Activated T-helper 9 cell treated with anti-CD3 and anti-CD28 coated beads, Interleukin-2, amount 50 U/mL, for 16 hours (primary cell): ENCODE measurements at places on chromosomes 4 and X.

DNA sequence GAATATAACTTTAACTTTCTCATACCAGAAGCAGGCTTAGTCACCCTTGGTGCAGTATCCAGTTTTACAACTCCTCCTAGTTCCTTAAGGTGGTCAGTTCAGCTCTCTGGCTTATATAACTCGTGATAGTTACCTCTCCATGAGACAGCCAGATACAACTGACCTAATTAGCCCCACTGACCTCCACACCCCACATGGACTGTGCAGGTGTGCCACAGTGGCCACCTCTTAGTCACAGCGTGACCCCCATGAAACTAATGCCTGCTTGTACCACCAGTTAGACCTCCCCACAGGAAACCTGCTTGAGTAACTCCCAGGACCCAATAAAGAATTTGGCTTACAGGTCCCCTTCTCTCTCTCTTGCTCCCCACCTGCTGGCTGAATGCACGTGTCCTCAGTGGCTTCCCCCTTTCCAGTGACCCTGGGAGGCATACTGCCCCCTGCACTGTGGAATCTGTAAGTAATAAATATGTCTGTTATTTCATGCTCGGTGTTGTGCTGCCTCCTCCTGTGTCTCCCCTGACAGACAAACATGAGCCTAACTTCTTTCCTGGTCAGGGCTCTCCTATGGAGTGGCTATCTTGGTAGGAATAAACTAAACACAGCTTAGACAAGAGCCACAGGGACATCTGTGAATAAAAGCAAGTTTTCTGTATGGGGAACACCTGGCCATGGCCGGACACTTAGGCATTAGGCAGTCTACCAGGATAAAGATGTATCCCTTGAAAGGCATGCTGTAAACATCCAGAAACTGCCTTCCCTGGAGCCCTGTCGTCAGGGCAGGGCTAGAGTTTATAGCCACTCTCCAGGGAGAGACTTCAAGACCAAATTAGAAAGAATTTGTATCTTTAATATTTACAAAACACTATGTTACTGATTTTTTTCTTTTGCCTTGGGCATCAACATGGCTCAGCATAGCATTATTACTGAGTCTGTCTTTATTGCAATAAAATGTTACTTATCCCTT, 209.7 kb upstream of the BOD1L1 start:
- no peak for DNase-seq

DNA sequence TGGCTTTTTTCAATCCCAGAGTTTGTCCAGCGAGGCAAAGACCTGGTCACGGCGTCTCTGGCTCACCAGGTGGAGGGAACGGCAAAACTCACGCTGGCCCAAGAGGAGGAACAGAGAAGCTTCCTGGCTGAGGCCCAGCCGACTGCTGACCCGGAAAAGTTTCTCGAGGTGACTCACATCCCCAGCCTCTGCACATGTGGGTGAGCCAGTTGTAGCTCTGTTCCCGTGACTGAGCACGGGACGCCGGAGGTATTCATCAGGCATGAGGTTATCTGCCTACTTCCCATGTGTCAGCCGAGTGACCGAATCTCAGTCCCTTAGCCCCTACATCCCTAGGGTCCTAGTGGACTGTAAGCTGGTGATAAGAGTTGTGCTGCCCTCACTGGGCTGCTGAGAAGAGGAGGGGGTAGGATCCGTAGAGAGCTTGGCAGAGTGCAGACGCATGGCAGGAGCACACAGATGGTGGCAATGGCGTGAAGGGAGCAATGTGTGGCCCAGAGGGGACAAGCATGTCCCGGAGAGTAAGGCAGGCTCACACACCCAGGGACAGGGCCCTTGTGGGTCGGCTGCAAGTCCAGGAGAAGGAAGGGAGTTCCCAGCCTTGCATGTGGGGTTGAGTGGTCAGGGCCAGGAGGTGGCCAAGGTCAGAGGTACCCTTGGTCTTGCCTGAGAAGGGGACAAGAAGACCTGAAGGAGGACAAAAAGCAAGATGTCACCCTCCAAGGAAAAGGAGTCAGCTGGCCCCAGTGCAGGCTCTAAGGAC, 42.9 kb downstream of the EVC start:
- DNase-seq, result no peak

DNA sequence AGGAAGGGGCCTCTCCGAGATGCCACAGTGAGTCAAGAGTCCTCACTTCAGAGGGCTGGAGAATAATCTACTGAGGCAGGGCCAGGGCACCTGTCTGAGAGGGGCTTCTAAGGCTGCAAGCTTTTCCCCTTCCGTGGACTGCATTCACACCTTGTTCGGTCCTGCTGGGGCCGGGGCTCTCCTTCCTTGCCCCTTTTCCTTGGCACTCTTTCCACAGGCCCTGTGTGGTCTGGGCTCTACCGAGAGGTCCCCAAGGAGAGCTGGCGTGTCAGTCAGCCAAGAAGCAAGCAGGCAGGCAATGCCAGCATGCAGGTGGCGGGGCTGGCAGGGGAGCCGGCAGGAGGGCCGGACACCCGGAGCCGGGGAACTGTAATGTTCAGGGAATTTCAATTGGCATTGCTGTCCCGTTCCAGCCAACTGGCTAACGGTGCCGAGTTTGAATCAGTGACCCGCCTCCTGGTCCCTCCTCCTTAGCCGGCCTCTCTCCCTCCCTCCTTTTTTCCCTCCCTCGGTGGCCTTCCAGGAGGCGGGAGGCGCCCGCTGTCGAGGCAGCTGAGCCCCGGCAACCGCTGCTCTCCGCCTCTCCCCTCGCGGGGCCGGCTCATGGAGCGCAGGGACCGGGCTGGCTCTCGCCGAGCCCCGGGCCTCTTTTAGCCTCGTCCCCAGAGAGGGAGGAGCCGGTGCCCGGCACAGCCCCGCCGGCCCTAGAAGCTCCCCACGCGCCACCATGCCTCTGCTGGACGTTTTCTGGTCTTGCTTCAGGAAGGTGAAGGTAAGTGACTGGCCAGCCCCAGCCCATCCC, at the start of gene STARD8:
Gene STARD8, plus strand, starts transcription at position 511 of the 802 bp plus-strand sequence. Its CDS starts 217 bp downstream, at position 728.
- no peak for DNase-seq

- no peak for DNase-seq
Observed at GRCh38 chr4:95105112-95105511, 347.4 kb downstream of the BMPR1B start.

GRCh38 chrX:115425359-115425758, 135.6 kb upstream of the PLS3 start:
- no peak for DNase-seq

GRCh38 chrX:34900691-34901090, 41.9 kb upstream of the FAM47B start:
- DNase-seq, result no peak

DNA sequence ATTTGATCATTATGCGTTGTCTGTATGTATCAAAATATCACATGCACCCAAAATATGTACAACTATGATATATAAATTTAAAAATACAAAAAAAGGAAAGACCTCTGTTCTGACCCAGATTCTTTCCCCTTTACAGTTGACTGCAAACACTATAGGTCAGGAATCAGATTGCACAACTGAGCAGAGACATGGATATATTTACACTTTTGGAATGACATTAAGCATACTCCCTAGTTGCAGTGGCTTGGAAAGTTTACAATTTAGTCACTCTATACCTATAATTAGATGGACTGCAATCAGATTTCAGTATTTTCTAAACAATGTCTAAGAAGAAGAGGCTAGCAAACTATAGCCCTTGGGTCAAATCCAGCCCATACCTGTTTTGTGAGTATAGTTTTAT, 98.5 kb upstream of the INPP4B start:
- DNase-seq, result no peak

- DNase-seq, result no peak
Observed at GRCh38 chrX:134020910-134021309, 35.5 kb upstream of the GPC3 start.

- no peak for DNase-seq
Observed at GRCh38 chr4:57080781-57081650, 29.2 kb downstream of the IGFBP7 start.

DNA sequence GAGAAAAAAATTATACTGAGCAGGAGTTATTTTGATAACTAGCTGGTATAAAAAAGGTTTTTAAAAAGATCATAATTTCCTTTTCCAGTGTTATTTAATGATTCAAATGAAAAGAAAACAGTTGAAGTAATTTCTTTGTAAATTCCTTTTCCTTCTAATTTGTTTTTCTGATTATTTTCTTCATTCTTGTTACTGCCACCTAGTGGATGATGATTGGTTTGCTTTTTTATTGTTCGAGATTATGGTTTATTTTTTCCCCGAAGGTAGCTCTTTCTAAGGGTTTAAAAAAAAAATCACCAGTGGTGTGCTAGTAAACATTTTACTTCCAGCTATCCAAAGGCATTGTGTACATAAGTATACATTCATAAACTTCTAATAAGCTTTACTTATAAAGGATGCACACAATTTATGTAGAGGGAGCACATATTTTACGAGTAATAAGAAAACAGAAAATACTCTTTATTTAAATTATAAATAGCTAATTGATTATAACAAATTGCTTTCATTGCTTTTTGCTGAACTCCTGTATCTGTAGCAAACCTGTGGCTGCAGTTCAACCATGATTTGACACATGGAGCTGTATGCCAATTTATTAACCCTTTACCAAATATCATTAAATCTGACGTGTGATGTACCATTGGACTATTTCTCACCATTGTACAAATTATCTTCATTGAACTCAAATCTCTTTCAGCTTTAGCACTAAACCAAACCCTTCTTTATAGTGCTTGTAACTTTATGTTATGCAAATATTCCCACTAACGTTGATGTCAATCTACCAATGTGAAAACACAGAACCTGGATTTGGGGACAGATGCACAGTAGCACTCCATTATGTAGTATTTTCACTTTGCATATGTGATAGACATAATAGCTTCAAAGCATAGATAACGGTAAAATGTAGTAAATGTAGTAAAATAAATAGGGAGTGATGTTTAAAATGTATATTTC, 97.8 kb upstream of the ANK2 start:
- DNase-seq, result no peak

DNA sequence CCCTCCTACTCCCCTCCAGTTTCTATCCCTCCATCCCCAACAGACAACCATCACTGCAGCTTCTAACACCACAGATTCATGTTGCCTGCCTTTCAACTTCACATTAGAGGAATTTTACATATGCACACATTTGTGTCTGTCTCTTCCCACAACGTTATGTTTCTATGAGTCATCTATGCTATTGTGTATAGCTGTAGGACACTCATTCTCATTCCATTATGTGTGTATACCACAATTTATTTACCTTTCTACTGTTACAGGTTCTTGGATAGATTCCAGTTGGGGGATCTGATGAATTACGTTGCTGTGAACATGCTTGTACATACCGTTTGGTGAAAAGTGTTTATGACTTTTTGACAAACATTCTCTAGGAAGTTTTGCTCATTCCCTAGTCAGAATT, 58.8 kb upstream of the TRPC3 start:
- DNase-seq, result no peak

DNA sequence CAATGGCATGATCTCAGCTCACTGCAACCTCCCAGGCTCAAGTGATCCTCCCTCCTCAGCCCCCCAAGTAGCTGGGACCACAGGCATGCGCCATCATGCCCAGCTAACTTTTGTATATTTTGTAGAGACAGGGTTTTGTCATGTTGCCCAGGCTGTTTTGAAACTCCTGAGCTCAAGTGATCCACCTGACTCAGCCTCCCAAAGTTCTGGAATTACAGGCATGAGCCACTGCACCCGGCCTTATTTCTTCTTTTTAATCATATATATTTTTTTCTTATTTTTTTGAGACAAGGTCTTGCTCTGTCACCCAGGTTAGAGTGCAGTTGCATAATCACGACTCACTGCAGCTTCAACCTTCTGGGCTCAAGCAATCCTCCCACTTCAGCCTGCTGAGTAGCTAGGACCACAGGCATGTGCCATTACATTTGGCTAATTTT, 184.0 kb downstream of the TSPAN5 start:
- no peak for DNase-seq

- DNase-seq, result peak; percentile 42
Observed at GRCh38 chr4:1628892-1629698, 55.0 kb downstream of the FAM53A start.

- DNase-seq, result no peak
Observed at GRCh38 chr4:108205859-108206258, 37.1 kb upstream of the LEF1 start.

DNA sequence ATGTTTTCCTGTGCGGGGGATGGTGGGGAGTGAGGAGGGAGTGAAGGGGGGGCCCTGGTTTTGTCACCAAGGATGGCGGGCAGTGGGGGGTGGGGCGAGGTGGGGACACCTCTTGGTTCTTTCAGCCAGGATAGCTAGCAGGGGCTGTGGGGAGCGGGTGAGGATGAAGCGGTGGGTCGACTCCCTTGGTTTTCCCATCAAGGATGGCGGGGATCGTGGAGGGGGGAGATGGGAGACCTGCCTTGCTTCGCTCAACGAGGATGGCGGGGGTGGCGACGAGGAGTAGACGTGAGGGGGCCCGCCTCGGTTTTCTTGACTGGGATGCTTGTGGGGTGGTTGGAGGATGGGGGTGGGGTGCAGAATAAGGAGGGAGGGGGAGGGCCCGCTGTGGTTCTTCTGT, 643 bp downstream of the FHL1 start:
- DNase-seq, result no peak

GRCh38 chrX:77628294-77629025, 157.6 kb downstream of the ATRX start:
- DNase-seq, result no peak

GRCh38 chr4:59647011-59647410, 1553.1 kb upstream of the ADGRL3 start:
- no peak for DNase-seq

GRCh38 chr4:24887881-24888430, 24.9 kb downstream of the CCDC149 start:
- no peak for DNase-seq

- DNase-seq, result no peak
Observed at GRCh38 chr4:10853196-10853595, 168.6 kb upstream of the CLNK start.

DNA sequence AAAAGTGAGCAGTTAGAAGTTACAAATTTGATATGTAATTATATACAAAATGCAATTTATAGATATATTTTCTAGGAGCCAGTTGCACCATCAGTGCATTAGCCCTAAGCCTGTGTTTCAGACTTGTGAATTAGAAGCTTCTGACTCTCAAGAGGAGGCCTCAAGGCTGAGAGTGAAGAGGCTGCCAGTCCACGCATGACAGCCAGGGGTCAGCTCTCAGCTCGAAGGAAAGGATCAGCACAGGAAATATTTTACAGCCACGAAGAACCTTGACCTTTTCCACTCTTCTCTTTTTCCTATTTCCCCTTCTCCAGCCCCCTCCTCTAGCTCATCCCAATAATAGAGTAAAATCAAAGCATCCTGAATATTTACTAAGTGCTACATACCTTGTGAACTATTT, 642.4 kb downstream of the TRIML1 start:
- no peak for DNase-seq
